H9 (cell line): ENCODE measurements at places on chromosomes 16 and 17. TPM values are rescaled to one million over a fixed set of nuclear protein-coding genes. Genes with fewer than 3 reads are reported as not detected.

Gene KRTAP3-1
- total RNA-seq = not detected in 2 replicates

Gene NPIPA5
- 4.8 and 5.2 TPM in 2 replicates for total RNA-seq

Gene RAB11FIP4
- total RNA-seq = 25.7 and 26.1 TPM in 2 replicates

Gene ADORA2B
- total RNA-seq = 3.1 and 3.2 TPM in 2 replicates

Gene MAF
- total RNA-seq = 4.9 and 5.1 TPM in 2 replicates

Gene TEKT5
- 0.31 TPM in 1 of 2 replicates, not detected in the other for total RNA-seq

Gene TBC1D26
- total RNA-seq = 0.77 and 0.83 TPM in 2 replicates

Gene CFAP97D1
- not detected in 2 replicates for total RNA-seq

Gene CD79B
- 0.96 and 1.4 TPM in 2 replicates for total RNA-seq

Gene CCL15
- not detected in 2 replicates for total RNA-seq

Gene WNT9B
- 0.70 and 0.77 TPM in 2 replicates for total RNA-seq

Gene CRHR1
- 0.42 and 0.52 TPM in 2 replicates for total RNA-seq

Gene LGALS9B
- not detected in 2 replicates for total RNA-seq

Gene GINS2
- 52.7 and 53.2 TPM in 2 replicates for total RNA-seq

Gene NXN
- total RNA-seq = 91.7 and 93.6 TPM in 2 replicates

Gene SPATA22
- total RNA-seq = not detected in 2 replicates

Gene SLX1B
- total RNA-seq = 78.1 and 82.1 TPM in 2 replicates

Gene GNGT2
- total RNA-seq = 0.42 and 1.1 TPM in 2 replicates

Gene TMEM238L
- total RNA-seq = not detected in 2 replicates

Gene SP6
- total RNA-seq = 0.90 and 0.92 TPM in 2 replicates

Gene NAT9
- total RNA-seq = 53.5 and 63.5 TPM in 2 replicates

Gene ABI3
- 2.1 and 2.4 TPM in 2 replicates for total RNA-seq

Gene EFCAB13
- total RNA-seq = 1.6 and 3.1 TPM in 2 replicates

Gene CA5A
- not detected in 2 replicates for total RNA-seq

Gene ALDH3A1
- 0.31 and 0.39 TPM in 2 replicates for total RNA-seq

Gene CES2
- 25.8 and 28.2 TPM in 2 replicates for total RNA-seq

Gene ZG16
- not detected in 2 replicates for total RNA-seq

Gene KRT12
- total RNA-seq = not detected in 2 replicates

Gene SLC47A1
- total RNA-seq = 2.0 and 4.0 TPM in 2 replicates

Gene KRT32
- total RNA-seq = not detected in 2 replicates

Gene CBLN1
- total RNA-seq = 4.7 and 5.6 TPM in 2 replicates

Gene ACSM2A
- not detected in 2 replicates for total RNA-seq

Gene SPOP
- 33.7 and 35.0 TPM in 2 replicates for total RNA-seq

Gene CDIP1
- total RNA-seq = 49.7 and 50.5 TPM in 2 replicates

Gene RNF157
- total RNA-seq = 7.7 and 9.9 TPM in 2 replicates

Gene CCL7
- total RNA-seq = not detected in 2 replicates

Gene ZSCAN10
- 207 and 212 TPM in 2 replicates for total RNA-seq

Gene KRT36
- total RNA-seq = not detected in 2 replicates

Gene SLC13A2
- total RNA-seq = not detected in 2 replicates
